ENCODE measurements at places on chromosomes 1 and 21.

GRCh38 chr21:45415943-45416611, 11.1 kb downstream of the COL18A1 start:
- no peak for DNase-seq

DNA sequence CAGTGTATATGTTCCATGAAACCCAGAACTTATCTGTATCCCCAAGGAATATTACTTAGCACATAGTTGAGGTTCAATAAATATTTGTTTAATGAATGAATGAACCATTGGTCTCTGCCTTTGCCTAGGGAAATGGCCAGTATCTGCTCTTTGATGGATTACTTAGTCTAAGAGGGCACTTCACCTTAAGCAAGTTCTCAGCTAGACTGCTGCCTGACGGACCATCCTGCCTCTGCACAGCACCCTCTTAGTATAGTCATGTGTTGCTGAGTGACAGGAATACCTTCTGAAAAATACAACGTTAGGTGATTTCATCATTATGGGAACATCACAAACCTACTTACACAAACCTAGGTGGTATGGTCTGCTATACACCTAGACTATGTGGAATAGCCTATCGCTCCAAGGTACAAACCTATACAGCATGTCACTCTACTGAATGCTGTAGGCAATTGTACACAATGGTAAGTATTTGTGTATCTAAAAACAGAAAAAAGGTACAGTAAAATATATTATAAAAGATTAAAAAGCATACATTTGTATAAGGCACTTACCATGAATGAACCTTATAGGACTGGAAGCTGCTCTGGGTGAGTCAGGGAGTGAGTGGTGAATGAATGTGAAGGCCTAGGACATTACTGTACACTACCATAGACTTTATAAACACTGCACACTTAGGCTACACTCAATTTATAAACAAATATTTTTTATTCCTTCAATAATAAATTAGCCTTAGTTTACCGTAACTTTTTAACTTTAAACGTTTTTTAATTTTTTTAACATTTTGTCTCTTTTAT, 83.7 kb upstream of the LRRC8D start:
- no peak for DNase-seq

GRCh38 chr1:1270813-1271212, 2.8 kb downstream of the UBE2J2 start:
- DNase-seq = no peak

DNA sequence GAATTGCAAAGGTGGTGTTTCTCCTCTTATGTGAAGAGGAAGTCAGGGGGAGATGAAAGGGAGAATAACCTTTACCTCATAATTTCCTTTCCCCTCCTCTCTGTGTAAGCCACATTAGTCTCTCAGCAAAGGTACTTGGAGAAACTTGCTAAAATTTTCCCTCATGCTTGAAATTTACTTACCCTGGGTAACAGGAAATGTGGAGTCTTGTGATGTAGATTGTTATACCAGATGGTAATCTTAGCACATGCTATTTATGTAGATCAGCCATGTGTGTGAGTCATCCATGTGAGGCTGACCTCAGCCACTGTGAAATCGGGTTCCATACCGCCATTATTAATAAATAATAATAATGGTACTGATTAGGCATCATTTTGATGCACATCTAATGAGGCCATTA, 128.4 kb downstream of the TGFB2 start:
- DNase-seq = no peak

- no peak for DNase-seq
Measured at GRCh38 chr1:21174230-21174629, 2.5 kb downstream of the EIF4G3 start.

- no peak for DNase-seq
Measured at GRCh38 chr1:195898924-195899323, 709.3 kb downstream of the KCNT2 start.

GRCh38 chr1:91725618-91725988, 160.3 kb downstream of the TGFBR3 start:
- DNase-seq = no peak

GRCh38 chr21:42097860-42098454, 26.8 kb downstream of the UMODL1 start:
- DNase-seq = no peak

DNA sequence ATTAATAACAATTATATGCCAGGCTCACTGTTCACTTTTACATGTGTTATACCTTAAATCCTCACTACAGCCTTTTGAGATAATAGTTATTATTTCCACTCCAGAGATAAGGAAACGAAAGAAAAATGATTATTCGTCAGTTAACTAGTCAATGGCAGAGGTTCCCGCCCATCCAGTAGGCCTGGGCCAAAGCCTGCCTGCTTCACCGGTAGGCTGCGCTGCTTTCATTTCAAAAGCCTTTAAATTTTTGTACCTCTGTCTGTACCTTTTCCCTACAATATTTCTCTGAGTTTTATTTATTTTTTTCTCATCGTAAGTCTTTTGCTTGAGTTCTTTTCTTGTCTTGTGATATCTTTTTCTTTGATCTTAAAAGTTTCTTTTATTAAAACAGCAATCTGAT, 3.6 kb downstream of the GPR52 start:
- DNase-seq = no peak

DNA sequence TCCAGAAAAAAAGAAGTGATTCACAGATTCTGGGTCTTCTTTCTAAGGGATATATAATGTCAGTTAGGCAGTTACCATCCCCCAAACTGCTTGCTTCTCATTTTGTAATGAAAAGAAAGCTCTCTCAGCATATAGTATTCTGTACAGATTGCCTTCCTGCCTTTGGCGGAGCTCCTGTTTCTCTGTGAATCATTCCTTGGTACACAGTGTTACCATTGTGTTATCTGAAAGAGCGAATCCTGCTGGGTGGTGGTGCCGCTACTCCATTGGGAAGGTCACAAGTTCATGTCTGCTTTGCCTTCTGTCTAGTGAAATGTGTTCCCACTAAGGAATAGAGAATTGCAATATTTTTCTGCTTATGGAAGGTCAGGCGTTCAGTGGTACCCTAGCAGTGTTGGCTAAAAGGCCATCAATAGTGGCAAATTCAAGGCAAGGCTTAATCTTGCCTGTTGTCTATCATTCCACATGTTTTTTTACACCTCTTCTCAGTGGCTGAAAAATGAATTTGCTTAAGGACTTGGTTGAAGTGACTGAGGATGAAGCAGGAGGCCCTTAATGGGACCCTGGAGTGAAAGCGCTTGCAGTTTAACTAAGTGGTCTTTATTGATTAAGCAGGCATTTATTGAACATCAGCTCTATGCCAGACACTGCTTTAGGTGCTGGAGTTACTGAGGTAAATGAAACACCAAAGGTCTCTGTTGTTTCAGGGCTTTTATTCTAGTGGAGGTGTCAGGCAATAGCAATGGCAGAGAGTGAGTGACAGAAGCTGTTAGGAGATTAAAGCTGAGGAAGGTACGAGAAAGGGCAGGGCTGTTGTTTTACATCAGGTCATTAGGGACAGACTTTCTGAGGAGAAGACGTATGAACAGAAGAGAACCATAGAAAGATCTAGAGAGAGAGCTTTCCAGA, 186.7 kb downstream of the PDE4B start:
- no peak for DNase-seq

DNA sequence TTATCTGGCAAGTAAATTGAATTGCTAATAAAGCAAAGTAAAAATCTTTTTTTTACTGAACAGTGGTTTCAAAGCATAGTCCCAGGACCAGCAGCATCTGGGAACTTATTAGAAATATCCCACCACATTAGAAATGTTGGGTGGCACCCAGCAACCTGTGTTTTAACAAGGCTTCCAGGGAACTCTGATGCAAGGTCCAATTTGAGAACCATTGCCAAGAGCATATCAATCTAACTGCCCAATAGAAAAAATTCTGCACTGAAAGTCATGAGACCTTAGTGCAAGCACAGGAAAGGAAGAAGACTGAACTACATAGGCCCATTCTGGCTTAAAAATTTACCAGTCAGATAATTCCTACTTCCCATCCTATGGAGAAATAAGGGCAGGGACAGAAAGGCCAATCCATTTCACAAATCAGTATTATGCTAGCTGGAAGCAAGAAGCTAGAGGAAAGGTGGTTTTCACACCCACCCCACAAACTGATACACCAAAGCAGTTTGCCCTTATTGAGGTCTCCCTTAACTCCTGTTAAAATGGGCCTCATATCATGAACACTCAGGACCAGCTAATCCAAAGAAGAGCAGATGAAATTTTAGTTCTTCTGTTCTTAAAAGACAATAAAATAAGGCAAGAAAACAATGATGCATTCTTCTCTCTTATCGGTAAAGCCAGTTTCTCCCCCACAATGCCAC, 17.5 kb upstream of the C1orf105 start:
- no peak for DNase-seq

- no peak for DNase-seq
Measured at GRCh38 chr1:208534599-208534897, 290.4 kb upstream of the PLXNA2 start.

GRCh38 chr1:57229076-57229475, 194.8 kb downstream of the DAB1 start:
- DNase-seq = no peak

- DNase-seq = no peak
Measured at GRCh38 chr1:6530504-6531160, 23.7 kb downstream of the NOL9 start.

- no peak for DNase-seq
Measured at GRCh38 chr21:42997053-42997452, 22.7 kb downstream of the PKNOX1 start.

DNA sequence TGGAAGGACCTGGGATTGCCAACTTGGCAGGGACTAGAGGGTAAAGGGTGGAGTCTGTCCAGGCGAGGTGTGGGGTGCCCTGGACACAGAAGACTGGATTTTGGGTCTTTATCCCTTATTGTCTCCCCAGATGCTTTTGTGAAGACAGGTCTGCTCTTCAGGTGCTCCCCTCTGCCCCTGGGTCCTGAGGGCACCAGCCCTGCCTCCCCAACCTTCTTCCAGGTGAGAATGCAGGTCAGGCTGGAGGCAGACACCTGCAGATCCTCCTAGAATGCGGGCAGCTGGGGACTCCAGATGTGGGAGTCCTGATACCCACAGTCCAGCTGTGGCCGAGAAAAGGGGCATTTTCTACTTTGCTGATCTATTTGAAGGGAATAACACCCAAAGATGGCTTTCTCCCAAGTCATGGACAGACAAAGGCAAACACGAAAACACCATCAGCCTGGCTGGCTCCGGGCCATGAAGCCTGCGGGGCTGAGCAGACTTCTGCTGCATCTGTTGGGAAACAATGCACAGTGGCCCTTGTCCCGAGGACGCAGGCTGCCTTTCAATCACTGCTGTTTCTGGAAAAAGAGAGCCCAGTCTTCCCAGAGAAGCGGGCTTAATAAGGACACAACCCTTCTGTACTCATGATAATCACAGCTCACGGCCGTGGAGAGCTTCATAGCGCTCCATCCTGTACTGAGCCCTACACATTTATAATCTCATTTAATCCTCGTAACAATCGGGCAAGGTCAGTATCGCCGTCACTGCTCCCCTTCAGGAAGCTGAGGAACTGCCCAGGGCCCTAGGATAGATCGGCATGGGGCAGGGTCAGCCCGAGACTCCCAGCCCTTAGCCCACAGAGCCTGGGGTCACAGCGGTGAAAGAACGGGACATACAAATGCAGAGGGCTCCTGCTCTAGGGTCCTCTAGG, 62.0 kb upstream of the ABCG1 start:
- no peak for DNase-seq

GRCh38 chr1:10979483-10979920, 33.0 kb upstream of the TARDBP start:
- no peak for DNase-seq

GRCh38 chr1:71364236-71364635, 283.4 kb upstream of the ZRANB2 start:
- DNase-seq = no peak

- DNase-seq = no peak
Measured at GRCh38 chr1:166017395-166017794, 149.4 kb downstream of the FAM78B start.

DNA sequence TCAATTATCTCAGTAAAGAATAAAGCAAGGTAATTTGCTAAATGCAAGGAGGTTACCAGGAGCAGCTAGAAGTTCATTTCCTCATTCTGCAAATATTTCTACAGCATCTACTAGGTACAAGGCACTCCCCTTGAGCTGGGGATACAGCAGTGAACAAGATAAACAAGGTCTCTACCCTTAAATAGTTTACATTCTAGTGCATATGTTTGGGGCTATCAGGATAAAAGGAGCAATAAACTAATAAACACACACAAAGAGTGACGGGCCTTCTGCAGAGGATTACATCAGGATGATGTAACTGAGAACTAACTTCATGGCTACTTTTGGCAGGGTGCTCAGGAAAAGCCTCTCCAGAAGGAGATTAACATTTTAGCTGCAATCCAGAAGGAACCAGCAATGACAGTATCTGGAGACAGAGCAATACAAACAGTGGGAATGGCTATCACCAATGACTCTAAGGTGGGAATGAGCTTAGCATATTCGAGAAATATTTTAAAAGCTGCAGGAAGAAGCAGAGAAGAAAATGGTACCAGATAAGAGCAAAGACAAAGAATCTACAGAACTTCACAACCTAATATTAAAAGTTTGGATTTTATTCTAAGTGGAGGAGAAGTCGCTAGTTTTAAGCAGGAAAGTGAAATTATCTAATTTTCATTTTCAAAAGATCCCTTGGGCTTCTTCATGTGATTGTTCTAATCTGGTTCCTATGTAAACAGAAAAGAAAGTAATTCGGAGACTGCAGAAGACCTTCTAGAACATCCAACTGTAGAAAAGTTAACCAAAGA, 25.8 kb downstream of the TP53BP2 start:
- DNase-seq = no peak

DNA sequence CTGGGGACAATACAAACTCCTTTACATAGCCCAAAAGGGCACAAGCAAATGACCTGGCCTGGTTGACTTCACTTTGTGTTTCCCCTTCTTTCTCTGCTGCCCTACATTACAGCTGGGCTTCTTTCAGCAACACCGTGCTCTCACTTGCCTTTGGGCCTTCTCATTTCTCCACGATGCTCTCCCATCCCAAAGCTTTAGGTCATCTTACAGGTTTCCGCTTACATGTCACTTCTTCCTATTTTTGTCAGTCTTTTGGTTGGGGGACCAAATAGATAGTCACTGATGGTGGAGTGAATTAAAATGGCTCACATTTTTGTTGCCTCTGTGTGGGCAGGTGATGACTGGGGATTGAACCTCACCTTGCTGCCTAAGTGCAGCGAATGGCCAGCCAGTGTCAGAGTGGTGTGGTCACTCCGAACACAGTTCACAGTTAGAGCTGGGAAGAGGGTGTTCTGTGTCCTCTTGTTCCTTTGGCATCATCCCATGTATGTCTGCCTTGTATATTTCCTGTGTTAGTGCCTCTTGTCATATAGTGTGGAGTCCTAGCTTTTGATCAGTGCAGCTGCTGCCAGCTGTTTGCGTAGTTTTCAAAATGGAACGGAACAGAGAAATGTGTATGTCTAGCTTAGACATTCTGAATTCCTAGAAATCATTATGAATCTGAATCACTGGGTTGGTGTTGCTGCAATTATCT, 134.8 kb downstream of the NOS1AP start:
- DNase-seq = no peak

DNA sequence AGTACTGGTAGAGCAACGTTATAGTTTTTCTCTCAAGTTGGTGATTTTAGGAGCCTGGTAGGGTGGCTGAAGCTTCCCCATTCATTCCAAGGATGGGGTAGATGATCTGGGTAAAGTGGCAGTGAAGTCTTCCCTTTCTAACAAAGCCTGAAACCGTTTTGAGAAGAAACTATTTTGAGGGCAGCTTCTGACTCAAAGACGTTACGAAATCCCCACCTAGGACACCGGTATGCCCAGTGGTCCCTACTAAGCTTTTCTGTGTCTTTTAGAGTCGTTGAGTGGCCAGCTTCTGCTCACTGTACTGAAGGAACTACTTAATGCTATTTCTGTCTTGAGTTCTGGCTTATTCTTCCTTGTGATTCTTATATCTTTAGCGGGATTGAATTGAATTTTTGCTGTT, 1.4 kb downstream of the WDTC1 start:
- DNase-seq = no peak

Measured in stimulated activated CD4-positive, alpha-beta T cell treated with anti-CD3 and anti-CD28 coated beads, Interleukin-15, amount 100 ng/mL, for 24 hours (primary cell).